Left cardiac atrium (tissue), 4 donors: ENCODE measurements at places on chromosomes 11 and 22. TPM values are rescaled to one million over a fixed set of nuclear protein-coding genes. Genes with fewer than 3 reads are reported as not detected.

GRCh38 chr11:134978388-134979088, 566.5 kb upstream of the B3GAT1 start:
- DNase-seq: no peak

GRCh38 chr11:116579031-116579653, 193.6 kb downstream of the BUD13 start:
- peak; percentile 63 for DNase-seq

DNA sequence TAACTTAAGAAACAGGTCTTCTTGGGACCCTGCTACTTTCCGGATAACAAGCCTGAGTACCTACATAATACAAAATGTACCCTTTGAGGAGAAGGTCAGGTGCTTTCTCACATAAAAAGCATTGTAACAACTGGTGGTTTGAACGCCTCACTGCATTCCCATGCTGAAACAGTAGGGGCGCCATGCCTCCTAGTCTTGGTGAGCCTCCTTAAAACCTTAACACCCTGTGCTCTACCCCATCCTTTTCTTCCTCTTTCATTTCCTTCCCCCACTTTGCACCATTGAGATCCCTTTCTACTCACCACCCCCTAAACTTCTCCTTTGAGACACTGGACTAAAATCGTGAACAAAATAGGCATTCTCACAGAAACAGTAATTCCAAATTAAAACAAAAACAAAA, 729.3 kb downstream of the NTM start:
- DNase-seq: no peak

DNA sequence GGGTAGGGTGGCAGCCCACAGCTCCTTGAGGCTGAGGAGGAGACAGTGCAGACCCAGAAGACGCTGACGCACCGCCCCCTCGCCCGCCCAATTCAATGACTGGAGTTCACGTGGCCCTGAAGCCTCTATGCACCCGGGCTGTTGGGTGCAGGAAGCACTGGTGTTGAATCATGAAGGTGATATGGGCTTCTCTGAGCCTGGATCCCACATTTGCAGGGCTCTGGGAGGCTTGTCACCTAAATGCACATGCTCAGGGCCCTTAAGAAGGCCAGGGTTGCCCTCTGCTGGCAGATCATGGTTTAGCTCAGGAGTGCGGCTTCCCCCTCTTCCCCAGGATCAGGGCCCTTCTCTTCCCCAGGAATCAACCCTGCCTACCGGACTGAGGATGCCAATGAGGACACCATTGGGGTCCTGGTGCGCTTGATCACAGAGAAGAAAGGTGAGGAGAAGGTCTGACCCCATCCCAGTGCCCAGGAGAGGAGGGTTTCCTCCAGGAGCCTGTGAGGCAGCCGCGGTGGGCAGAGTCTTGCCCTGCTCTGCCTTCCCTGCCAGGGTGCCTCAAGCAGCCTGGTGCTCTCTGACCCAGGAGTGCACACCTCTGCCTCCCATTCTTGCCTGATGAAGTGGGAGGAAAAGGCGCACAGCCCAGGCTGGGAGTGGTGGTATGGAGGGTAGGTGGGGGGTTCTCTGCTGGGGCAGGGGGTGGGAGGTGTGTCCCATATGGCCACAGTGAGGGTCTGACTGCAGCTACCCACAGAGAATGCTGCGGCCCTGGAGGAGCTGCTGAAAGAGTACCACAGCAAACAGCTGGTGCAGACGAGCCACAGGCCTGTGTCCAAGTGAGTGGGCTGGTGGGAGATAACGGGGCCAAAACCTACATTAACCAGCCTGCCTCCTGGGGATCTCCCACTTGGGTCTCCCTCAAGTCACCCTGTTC, 17.5 kb downstream of the RELT start:
- peak; percentile 72 for DNase-seq

- DNase-seq: peak; percentile 64
Observed at GRCh38 chr22:21865041-21865440, 2.4 kb downstream of the MAPK1 start.

SLC5A12 gene
- 0.38 TPM for total RNA-seq

GRCh38 chr11:47438721-47439120, 10.2 kb downstream of the RAPSN start:
- DNase-seq: no peak

GRCh38 chr11:69489746-69490365, 8.4 kb downstream of the LINC01488 start:
- DNase-seq: peak; percentile 16

GRCh38 chr11:119797736-119798135, 68.7 kb upstream of the NECTIN1 start:
- DNase-seq: no peak

OR2AG1 gene
- total RNA-seq: not detected

- DNase-seq: no peak
Observed at GRCh38 chr11:71154261-71154805, 98.0 kb downstream of the SHANK2 start.

DNA sequence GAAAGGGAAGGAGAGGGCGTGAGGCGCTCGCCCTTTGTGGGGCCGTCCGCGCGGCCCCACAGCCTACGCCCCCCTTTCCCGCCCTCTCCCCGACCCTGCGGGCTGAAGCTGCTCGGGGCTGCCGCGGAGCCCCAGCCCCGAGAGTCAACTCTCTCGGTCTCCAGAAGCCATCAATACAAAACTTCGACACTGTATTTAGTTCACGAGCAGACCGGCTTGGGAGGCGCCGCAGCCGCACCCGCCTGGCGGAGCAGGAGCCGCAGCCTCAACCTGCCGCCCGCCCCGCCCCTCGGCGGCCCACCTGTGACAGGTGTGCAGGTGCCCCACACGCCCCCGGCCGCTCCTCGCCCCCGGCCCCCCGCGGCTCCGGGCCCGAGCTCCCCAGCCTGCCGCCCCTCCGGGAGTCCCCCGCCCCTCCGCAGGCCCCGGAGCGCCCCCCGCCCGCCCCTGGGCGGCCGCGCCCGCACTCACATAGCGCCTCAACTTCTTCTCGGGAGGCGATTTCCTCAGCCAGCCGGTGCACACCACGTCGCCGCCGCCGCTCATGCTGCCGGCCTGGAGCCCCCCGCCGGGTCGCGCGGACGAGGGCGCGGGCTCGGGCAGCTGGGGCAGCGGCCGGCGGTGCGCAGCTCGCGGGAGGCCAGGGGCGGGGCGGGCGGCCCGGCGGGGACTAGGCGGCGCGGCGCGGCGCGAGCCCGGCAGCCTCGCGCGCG, at the start of gene GAB2:
Gene GAB2 (minus strand): TSS at position 646 of the 713 bp plus-strand sequence. CDS start 100 bp downstream, at position 546.
- no peak for DNase-seq

GP1BB gene
- not detected for total RNA-seq

CCDC157 gene
- total RNA-seq: 0.65 TPM

NELL1 gene
- not detected for total RNA-seq

GRCh38 chr11:6062691-6063358, 32.3 kb upstream of the OR56A1 start:
- DNase-seq: no peak

DNA sequence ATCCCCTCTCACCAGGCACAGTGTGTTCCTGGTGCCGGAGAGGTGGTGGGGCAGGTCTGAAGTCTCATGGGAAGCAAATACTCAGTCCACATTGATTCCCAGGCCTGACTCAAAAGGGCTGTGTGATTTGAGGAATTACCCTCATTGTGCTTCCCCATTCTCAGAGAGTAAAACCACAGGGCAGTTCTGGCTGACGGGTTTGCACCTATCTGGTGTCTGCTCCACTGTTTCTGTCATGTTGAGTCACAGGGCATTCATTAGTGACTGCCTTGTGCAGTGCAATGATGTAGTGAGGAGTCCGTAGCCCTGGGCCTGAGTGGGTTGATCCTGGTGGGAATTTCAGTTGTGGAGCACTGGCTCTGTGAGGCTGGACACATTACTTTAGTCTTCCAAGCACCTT, 85.2 kb upstream of the ARHGAP20 start:
- DNase-seq: no peak

GRCh38 chr11:3824714-3825472, 15.9 kb downstream of the RHOG start:
- peak; percentile 62 for DNase-seq

- DNase-seq: no peak
Observed at GRCh38 chr22:46219636-46220035, 30.5 kb downstream of the CDPF1 start.

DNA sequence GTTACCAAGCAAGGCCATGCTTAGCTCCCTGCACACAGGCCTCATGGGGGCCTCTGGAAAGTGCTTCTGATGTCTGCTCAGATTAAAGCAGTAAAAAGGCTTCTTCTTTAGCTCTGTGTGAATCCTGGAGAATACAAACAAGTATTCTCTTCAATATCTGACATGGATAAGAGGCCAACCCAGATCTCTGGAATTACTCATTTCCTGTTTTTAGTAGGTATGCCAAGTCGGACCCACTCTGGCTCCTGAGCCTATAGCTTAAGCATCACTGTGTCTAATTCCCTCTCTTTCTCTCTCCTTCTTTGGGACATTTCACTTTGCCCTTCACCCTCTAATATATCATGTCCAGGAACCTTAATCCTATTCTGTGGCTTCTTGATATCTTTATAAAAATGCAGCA, 529.6 kb upstream of the CCDC90B start:
- DNase-seq: no peak

- DNase-seq: no peak
Observed at GRCh38 chr11:43925932-43926505, 16.4 kb upstream of the C11orf96 start.

DNA sequence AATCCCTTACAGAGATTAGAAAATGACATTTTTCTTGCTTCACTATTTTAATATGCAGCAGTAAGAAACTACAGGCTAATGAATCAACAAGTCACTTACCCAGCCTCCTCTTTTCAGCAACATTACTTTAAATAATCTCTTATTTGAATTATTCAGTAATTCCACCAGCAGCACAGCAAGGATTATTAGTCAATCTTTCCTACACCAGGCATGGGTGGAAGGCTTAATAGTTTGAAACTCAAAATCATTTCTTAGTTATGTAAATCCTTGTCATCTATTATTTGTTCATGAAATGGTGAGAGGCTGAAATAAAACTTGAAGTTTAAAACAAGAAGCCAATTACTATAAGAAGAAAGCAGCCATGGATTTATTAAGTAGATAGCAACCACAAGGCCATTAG, 530.5 kb downstream of the KCNA4 start:
- DNase-seq: no peak
